Upper lobe of left lung (tissue), 6 donors: ENCODE measurements at places on chromosomes 3 and 15. TPM values are rescaled to one million over a fixed set of nuclear protein-coding genes. Genes with fewer than 3 reads are reported as not detected.

ADAMTS9 gene
- total RNA-seq = 28.2 TPM

DNA sequence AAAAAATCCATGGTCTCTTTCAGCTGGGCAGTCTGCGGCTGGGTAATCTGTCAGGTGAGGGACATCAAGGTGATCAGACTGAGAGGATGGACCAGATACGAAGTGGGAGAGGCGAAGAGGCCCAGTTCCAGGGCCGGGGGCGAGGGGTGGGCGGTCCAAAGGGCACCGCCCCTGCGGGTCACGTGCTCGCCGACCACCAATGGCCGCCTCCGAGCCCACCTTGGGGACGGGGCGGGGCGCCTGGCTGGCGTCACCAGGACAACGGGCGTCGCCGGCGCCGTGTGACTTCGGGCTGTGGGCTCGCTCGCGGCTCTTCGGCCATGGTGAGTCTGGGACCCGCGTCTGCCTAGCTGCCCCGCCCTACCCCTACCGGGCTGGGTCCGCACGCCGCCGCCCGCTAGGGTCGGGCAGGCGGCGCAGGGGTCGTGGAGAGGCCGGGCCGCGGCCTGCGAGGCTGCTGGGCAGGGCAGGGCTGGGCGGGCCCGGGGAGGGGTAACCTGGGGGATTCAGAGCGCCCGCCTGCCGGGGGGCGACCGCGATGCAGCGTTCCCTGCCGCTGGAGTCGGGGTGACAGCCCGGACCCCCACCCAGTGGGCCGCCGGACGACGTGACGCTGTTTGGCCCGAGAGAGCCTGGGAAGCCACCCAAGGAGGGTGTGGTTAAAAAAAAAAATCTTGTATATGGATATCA lies at the start of gene FBXL2:
FBXL2 (plus strand) TSS at position 250 of the 690 bp plus-strand sequence; CDS start at position 321, 71 bp downstream.
- peak within 1 kb of the TSS; percentile 72 for H3K4me3 ChIP-seq
- no peaks in the 10 kb centered on the region for H3K4me1 ChIP-seq
- no peak within 1 kb of the TSS for H3K27ac ChIP-seq
- H3K27me3 ChIP-seq = peaks cover 7% of the 10 kb centered on the region
- DNase-seq = peak; percentile 95

DNA sequence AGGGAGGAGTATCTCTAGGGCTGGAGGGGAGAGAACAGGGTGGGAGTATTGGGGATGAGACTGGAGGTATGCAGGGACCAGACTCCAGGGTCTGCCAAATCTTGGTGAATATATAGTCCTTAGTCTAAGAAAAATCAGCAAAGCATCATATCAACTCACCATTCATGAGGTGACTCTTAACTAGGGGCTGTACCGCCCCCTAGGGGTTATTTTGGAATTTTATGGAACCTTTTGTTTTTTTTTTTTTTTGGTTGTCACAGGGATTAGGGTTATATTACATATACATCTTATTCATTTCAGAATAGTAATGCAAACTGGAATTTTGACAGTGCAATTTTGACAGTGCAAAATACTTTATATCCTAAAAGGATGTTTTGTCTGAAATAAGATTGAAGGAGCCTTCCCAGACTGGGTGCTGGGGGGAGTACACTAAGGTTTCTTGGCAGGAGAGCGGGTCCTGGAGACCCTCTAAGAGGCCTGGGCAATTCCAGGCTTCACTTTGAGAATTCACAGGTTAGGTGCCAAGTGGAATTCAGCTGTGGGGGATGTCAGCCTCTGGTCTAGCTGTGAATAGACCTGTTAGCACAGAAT lies 7.5 kb downstream of the CMTM7 start:
- H3K4me1 ChIP-seq = peaks cover 52% of the 10 kb centered on the region
- H3K27ac ChIP-seq = peak overlapping the region; percentile 63
- no peaks in the 10 kb centered on the region for H3K36me3 ChIP-seq
- H3K27me3 ChIP-seq = no peaks in the 10 kb centered on the region
- no peak for DNase-seq

GRCh38 chr3:119240101-119240590 lies 532 bp downstream of the B4GALT4 start:
- peaks cover 3% of the 10 kb centered on the region for H3K36me3 ChIP-seq
- no peaks in the 10 kb centered on the region for H3K27me3 ChIP-seq
- H3K27ac ChIP-seq = peak overlapping the region; percentile 90
- peak overlapping the region; percentile 51 for H3K4me3 ChIP-seq

DNA sequence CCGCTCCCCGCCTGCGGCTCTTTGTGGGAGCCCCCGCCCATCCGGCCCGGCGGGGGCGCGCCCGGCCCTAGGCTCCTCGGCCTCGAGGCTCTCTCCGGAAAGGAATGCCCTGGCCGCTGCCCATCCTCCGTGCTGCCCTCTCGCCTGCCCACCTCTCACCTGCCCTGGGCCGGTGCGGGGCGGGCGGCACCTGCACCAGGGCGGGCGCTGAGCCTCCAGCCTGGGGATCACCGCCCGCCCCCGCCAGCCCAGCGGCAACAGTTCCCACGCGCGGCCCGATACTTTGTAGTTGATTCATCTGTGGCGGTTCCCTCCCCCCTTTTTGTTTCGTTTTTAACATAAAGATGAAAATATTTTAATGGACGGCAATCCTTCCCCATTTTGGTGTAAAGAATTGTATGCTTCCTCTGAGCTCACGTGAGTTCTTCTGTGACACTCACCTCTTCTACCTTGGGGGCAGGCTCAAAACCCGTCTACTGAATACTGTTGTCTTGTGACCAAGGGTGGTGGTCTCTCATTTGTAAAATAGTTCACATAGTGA lies 1.9 kb downstream of the KLF13 start:
- peak overlapping the region; percentile 77 for H3K4me3 ChIP-seq
- DNase-seq = no peak
- H3K27me3 ChIP-seq = no peaks in the 10 kb centered on the region
- H3K27ac ChIP-seq = peak overlapping the region; percentile 97

GRCh38 chr3:102060814-102061213 lies 211.5 kb downstream of the NFKBIZ start:
- DNase-seq = no peak
- H3K27ac ChIP-seq = no peak overlapping the region
- no peak overlapping the region for H3K4me3 ChIP-seq
- H3K4me1 ChIP-seq = no peaks in the 10 kb centered on the region
- H3K27me3 ChIP-seq = no peaks in the 10 kb centered on the region

- DNase-seq = no peak
- H3K27me3 ChIP-seq = no peaks in the 10 kb centered on the region
- no peaks in the 10 kb centered on the region for H3K36me3 ChIP-seq
- H3K27ac ChIP-seq = no peak overlapping the region
- H3K4me1 ChIP-seq = no peaks in the 10 kb centered on the region
Observed at GRCh38 chr3:105394177-105394576, 27.5 kb downstream of the ALCAM start.

PRTG gene
- 20.2 TPM for total RNA-seq

GRCh38 chr3:4809922-4810321 lies 169.3 kb upstream of the BHLHE40 start:
- H3K27me3 ChIP-seq = no peaks in the 10 kb centered on the region
- H3K4me1 ChIP-seq = no peaks in the 10 kb centered on the region
- H3K27ac ChIP-seq = no peak overlapping the region
- no peak overlapping the region for H3K4me3 ChIP-seq
- DNase-seq = no peak

WDR93 gene
- total RNA-seq = 0.88 TPM

GRCh38 chr15:90654233-90655136 lies 62.7 kb upstream of the BLM start:
- H3K4me3 ChIP-seq = no peak overlapping the region
- no peak for DNase-seq
- no peak overlapping the region for H3K27ac ChIP-seq
- no peaks in the 10 kb centered on the region for H3K27me3 ChIP-seq

DNA sequence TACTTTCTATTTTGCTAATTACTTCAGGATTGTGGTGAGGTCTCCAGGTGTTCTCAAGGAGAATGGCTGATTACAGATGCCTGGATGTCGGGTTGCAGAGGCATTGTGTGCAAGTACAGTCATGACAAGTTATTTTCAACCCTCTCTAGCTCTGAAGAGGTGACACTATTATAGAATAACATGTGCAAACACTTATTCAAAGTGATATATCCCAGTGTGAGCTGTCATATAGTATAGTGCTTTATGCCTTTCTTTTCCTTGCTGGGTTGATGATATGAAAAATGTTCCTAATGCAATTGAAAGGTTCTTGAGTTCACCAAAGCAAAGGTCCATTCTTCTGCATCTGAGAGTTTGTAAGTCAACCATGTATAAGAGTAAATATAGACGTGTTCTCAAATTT lies 167.2 kb downstream of the SPATA16 start:
- H3K4me3 ChIP-seq = no peak overlapping the region
- no peaks in the 10 kb centered on the region for H3K36me3 ChIP-seq
- H3K27me3 ChIP-seq = no peaks in the 10 kb centered on the region
- no peak overlapping the region for H3K27ac ChIP-seq

DNA sequence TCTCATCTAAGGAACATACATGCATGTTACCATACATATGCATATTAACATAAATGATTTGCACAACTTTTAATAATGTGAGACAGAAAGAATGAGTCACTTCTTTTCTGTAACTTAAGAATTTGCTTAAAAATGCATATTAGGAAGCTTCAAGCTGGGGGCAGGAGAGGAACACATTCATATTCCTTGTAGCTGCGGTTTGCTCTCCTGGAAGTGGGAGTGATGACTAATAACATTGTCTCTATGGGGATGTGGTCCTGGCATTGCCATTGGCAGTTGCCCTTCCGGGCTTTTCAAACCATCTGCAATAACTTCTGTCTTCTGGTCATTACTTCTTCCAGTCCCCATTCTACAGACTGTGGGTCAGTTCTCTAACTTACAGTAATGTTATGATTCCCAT lies 15.6 kb downstream of the CHST2 start:
- no peak overlapping the region for H3K27ac ChIP-seq
- H3K4me3 ChIP-seq = no peak overlapping the region
- no peaks in the 10 kb centered on the region for H3K36me3 ChIP-seq
- DNase-seq = peak; percentile 45
- no peaks in the 10 kb centered on the region for H3K27me3 ChIP-seq
- H3K4me1 ChIP-seq = peaks cover 6% of the 10 kb centered on the region

WNT5A gene
- total RNA-seq = 22.1 TPM

DNA sequence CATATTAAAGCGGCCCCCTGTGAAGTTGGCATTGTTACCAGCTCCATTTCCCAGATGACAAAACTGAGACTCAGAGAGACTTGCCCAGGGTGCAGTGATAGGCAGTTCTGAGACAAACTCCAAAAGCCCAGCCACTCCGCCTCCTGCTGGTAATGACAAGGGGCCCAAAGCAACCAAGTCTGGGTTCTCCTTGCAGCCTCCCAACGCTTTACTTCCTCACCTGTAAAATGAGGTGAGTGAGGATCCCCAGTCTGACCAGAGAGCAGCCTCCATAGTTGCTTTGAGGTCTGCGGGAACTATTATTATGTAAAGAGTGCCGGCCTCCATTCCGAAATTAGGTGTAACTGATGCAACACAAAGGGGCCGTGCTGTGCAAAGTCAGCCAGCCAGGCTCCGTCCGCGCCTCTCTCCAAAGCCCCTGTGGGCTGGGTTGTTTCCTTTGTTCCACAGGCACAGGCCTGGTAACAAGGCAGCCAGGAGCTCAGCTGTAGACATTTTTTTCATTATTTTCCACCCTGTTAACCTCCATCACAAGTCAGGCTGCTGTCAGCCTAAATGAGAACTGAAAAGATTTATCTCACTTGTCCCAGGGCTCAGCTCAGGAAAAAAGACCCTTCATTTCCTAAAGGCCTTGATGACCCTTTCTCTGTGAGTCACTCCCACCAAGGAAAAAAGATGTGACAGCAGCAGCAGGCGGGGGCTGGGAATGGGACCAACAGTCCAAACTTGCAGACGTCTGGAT lies 139.1 kb upstream of the RAD18 start:
- no peak for DNase-seq
- no peak overlapping the region for H3K27ac ChIP-seq
- H3K36me3 ChIP-seq = no peaks in the 10 kb centered on the region
- H3K4me3 ChIP-seq = no peak overlapping the region
- no peaks in the 10 kb centered on the region for H3K4me1 ChIP-seq
- no peaks in the 10 kb centered on the region for H3K27me3 ChIP-seq

FYCO1 gene
- 37.5 TPM for total RNA-seq

FMN1 gene
- 20.2 TPM for total RNA-seq

TRPM1 gene
- total RNA-seq = not detected

- H3K36me3 ChIP-seq = no peaks in the 10 kb centered on the region
- no peak overlapping the region for H3K4me3 ChIP-seq
- no peak for DNase-seq
Observed at GRCh38 chr3:128283421-128283820, 130.1 kb downstream of the EEFSEC start.

GRCh38 chr3:54481606-54482365 lies 359.4 kb downstream of the CACNA2D3 start:
- H3K4me1 ChIP-seq = no peaks in the 10 kb centered on the region
- no peak overlapping the region for H3K4me3 ChIP-seq
- no peak overlapping the region for H3K27ac ChIP-seq
- H3K27me3 ChIP-seq = no peaks in the 10 kb centered on the region

- H3K4me1 ChIP-seq = no peaks in the 10 kb centered on the region
- DNase-seq = no peak
- no peak overlapping the region for H3K4me3 ChIP-seq
- no peaks in the 10 kb centered on the region for H3K36me3 ChIP-seq
- H3K27ac ChIP-seq = no peak overlapping the region
- H3K27me3 ChIP-seq = no peaks in the 10 kb centered on the region
Observed at GRCh38 chr3:17847156-17847555, 104.7 kb upstream of the TBC1D5 start.

MRPL47 gene
- total RNA-seq = 3.1 TPM

- no peaks in the 10 kb centered on the region for H3K27me3 ChIP-seq
- H3K36me3 ChIP-seq = no peaks in the 10 kb centered on the region
Observed at GRCh38 chr15:50241684-50242450, 23.7 kb downstream of the HDC start.

- no peak for DNase-seq
- H3K4me3 ChIP-seq = peak overlapping the region; percentile 18
- H3K27ac ChIP-seq = peak overlapping the region; percentile 71
- peaks cover 74% of the 10 kb centered on the region for H3K4me1 ChIP-seq
- H3K36me3 ChIP-seq = no peaks in the 10 kb centered on the region
- H3K27me3 ChIP-seq = no peaks in the 10 kb centered on the region
Observed at GRCh38 chr3:152299249-152299976, 30.7 kb downstream of the MBNL1 start.

GRCh38 chr15:84804005-84804900 lies 12.9 kb upstream of the ALPK3 start:
- H3K27me3 ChIP-seq = no peaks in the 10 kb centered on the region
- H3K36me3 ChIP-seq = peaks cover 23% of the 10 kb centered on the region
- H3K4me1 ChIP-seq = no peaks in the 10 kb centered on the region
- H3K27ac ChIP-seq = no peak overlapping the region

ZNF80 gene
- total RNA-seq = not detected

DNA sequence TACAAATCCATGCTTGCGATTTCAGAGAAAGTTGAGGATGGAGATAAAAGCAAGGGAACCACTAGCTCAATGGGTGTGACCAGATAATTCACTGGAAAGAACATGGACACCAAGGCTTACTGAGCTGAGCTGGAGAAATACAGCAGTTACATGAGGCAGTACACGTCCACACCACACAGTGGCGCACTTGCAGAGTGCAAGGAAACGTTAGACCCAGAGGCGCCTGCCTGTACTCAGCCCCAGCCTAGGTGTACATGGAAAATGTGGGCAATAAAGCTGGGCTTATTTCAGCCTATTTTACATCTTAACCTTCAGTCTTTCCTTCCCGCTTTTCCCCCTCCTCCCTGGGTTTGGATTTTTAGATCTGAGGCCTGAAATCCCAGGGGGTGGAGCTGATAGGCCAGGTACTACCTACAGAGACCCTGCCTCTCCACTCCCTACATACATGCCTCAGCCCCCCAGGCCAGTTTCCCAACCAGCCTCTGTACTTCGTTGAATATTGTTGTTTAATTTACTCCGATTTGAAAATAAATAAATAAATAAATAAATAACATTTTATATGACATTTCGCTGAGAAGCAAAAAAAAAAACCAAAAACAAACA lies 60.1 kb downstream of the PCOLCE2 start:
- no peak overlapping the region for H3K4me3 ChIP-seq
- H3K27ac ChIP-seq = no peak overlapping the region
- no peaks in the 10 kb centered on the region for H3K27me3 ChIP-seq
- DNase-seq = no peak
- H3K4me1 ChIP-seq = no peaks in the 10 kb centered on the region
- H3K36me3 ChIP-seq = no peaks in the 10 kb centered on the region

FAM240A gene
- not detected for total RNA-seq
